Omental fat pad (tissue), 4 donors: ENCODE measurements at places on chromosomes 3 and 15. TPM values are rescaled to one million over a fixed set of nuclear protein-coding genes. Genes with fewer than 3 reads are reported as not detected.

ROPN1 gene
- total RNA-seq, result not detected

MEX3B gene
- total RNA-seq, result 1.6 TPM

C3orf18 gene
- 9.2 TPM for total RNA-seq

ITPKA gene
- total RNA-seq, result not detected

PLAAT1 gene
- 0.56 TPM for total RNA-seq

ESYT3 gene
- not detected for total RNA-seq

STARD9 gene
- total RNA-seq, result 16.5 TPM

EHHADH gene
- total RNA-seq, result 6.3 TPM
